Stimulated activated CD8-positive, alpha-beta memory T cell treated with anti-CD3 and anti-CD28 coated beads, Interleukin-7, amount 100 ng/mL, for 24 hours (primary cell): ENCODE measurements at places on chromosomes 7 and 10.

DNA sequence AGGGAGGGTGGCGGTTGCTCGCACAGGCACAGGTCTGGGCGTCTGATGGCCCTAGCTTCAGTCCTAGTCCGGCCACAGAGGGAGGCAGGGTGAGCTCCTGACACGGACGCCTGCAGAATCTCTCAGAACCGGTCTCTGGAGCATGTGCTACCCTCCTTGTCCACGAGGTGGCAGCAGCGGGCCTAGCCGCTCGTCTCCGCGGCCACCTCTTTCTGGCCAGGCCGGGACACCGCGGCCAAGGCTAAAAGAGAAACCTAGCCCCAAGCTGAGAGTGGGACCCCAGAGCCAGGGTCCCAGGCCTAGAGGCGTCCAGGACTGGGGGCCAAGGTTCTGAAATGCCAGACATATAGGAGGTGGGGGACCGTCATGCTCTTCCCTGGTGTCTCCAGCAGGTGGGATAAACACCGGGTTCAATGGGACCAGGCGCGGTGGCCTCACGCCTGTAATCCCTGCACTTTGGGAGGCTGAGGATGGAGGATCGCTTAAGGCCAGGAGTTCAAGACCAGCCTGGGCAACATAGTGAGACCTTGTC is 3.2 kb upstream of the LAT2 start:
- DNase-seq, result peak; percentile 71

DNA sequence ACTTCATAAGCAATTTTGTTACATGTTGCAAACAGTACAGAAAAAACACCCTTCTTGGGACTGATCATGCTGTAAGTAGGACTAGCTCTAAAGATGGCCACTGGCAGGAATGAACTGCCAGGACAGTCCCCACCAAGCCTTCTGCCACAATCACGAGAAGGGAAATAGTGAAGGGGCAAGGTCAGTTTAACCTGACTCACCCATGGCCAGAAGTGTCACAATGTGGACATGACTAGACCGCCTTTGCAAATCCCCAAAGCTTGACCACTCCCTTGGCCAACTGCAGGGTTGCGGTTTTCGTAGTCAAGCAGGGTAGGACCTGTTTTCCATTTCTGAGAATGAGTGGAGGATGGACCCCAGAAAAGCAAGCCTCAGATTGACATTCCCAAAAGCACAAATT is 19.4 kb upstream of the FRAT2 start:
- no peak for DNase-seq

- no peak for DNase-seq
These were observed 139.2 kb downstream of the ELMO1 start for GRCh38 chr7:37309493-37309892.

- no peak for DNase-seq
These were observed 32.4 kb downstream of the BLNK start for GRCh38 chr10:96238646-96239623.

DNA sequence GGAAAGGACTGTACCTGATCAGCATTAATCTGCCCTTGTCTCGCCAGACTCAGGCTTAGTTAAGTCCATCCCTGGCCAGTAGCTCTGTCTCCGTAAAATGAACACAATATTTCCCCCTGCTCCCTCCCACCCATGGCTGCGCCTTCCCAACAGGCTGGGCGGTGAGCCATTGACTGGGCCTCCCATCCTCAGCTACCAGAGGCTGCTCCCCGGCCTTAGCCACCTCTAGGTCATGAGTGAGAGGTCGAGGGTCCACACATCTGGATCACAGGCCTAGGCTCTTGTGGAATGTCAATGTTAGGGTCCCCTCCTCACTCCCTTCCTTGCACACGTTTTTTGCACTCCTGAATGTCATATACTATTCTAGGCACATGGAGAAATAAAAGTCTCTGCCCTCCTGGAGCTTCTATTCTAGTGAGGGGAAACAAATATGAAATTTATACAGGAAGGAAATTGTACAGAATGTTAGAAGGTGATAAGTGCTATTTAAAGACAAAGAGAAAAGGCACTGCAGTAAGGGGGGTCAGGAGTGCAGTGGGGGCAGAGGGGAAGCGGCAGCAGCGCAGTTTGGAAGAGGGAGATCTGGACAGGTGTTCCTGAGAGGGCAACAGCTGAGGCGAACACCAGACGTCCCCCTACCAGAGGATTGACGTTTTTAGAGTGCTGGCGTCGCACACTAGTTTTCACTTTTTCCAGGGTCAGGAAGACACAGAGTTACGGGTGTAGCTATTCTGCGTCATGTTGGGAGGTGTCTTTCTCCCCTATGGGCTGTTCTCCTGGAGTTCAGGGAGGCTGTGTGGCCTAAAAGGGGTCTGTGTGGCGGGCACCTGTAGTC is 17.2 kb upstream of the EIF5AL1 start:
- DNase-seq, result no peak

GRCh38 chr7:37372750-37373149 is 75.9 kb downstream of the ELMO1 start:
- DNase-seq, result no peak

- no peak for DNase-seq
These were observed 91.5 kb downstream of the KMT2C start for GRCh38 chr7:152344253-152344652.

GRCh38 chr10:103658049-103658577 is 164.6 kb downstream of the NEURL1 start:
- no peak for DNase-seq

- no peak for DNase-seq
These were observed 219.7 kb downstream of the TRIL start for GRCh38 chr7:28738412-28738811.

- DNase-seq, result no peak
These were observed 76.1 kb upstream of the PDSS1 start for GRCh38 chr10:26621243-26621888.

- no peak for DNase-seq
These were observed 577 bp upstream of the DDX21 start for GRCh38 chr10:68955355-68955831.

DNA sequence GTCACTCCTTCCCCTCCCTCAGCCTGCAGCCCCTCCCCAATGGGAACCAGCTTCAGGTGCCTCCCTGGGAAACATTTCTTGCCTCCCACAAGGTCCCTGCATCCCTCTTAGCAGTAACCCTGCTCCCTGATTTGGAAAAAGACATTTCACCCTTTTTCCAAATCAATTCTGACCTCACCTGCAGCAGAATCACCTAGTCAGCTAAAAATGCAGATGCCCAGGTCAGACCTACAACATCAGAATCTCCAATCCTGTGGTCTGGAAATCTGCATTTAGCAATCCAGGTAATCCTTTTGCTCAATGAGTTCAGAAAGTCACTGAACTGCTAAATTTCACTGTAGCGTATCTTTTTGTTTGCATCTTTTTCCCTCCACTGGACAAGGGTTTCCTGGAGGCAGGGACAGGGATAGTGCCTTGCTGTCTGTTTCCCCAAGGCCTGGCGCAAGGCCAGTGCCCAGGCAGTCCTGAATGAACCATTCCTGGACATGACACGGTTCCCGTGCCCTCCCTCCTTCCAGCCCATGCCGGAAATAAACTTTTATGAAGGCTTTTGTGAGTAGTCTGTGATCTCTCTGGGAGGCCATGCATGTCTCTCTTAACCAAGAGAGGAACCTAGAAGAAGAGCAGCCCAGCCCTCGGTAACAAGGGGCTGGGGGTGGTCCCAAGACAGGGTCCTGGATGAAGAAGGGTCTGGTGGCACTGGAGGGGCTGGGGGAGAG is 44.0 kb downstream of the COL13A1 start:
- DNase-seq, result no peak

- DNase-seq, result no peak
These were observed 247.8 kb upstream of the FOXK1 start for GRCh38 chr7:4434306-4434705.

- DNase-seq, result peak; percentile 6
These were observed 38.8 kb downstream of the RAMP3 start for GRCh38 chr7:45196374-45196773.

- no peak for DNase-seq
These were observed 168.4 kb downstream of the SEMA3D start for GRCh38 chr7:85018498-85018897.

DNA sequence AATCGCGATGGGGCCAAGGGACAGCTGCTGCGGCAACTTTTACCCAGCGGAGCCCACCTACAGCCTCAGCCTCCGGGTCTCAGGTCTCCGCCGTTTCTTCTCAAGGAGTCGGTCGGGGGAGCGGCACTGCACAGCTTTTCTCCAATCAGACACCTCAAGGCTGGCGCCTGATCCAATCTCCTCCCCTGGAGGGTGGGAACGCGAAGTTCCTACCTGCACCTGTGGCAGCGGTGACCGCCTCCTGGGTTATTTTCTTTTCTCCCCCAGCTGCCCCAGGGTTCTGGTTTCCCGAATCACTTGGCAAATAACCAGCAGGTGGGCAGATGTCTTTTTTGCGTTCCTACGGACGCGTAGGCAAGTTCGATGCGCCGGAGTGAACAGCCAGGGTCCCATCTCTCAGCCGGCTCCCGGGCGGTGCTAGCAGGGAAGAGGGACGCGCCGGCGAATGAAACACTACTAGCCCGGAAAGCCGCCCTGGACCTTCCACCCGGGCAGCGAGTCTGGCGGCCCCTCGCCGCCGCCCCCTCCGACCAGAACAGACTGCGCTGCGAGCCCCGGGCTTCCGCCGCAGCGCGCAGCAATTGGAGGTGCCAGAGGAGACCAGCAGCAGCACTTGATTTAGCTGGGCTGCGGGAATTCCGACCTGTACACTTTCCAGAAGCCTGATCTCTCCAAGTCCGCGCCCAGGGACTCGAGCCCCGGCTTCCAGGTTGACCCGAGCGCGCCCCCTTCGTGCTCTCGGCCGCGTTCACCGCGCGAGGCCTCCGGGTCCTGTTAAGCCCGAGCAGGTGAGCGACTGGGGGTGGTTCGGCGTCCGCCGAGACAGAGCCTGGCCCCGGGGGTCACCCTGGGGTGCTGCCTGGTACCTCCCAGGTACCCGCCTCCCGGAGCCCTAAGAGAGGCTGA is at the start of gene PRR15:
PRR15 (plus strand) TSS at position 246 of the 906 bp plus-strand sequence. CDS start 2,495 bp downstream, outside the sequence.
- no peak for DNase-seq

DNA sequence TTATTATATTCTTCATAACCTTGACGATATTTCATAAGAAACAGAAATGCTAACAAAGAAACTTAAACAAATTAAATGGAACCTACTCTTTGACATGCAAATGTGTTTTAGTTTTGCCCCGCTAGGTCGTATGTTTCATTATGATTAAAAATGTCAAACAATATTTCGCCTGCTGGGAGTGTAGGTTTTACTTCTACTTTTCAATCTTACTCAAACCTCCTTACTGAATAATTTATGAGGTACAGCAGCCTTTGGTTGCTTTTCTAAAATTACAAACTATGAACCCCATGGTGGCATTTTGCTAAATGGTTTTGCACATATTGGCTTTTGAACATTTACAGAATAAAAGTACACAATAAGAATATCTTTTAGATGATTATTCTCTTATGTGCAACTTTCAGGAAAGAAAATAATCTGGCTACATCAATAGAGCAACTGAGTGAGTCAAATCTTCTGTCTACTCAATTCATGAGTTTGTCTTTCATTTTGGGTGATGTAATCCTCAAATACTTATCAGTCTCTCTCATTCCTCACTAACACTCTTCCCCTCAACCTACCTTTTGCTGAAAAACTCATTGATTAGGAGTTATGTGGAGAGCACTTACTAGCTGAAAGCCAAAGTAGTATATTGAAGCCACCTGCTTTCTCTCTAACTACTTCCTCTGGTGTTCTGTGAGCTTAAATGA is 1226.4 kb downstream of the XPNPEP1 start:
- no peak for DNase-seq

DNA sequence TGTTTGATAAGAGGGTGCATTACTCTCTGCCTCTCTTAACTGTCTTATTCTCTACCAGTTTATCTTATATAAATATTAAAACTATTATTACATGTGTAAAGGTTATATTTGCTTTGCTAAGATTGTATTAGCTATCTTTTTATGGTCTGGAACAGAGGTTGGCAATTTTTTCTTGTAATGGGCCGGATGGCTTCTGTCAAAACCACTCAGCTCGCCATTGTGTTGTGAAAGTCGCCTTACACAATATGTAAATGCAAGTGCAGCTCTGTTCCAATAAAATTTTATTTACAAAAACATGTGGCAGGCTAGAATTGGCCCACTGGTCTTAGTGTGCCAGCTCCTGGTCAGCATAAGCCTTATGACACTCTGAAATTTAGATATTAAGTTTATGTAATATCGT is 185.8 kb downstream of the SDK1 start:
- no peak for DNase-seq

- DNase-seq, result no peak
These were observed 482.6 kb downstream of the DNAJB6 start for GRCh38 chr7:157819455-157819807.
